Left renal cortex interstitium (tissue), 4 donors: ENCODE measurements at places on chromosomes 7 and 10. TPM values are rescaled to one million over a fixed set of nuclear protein-coding genes. Genes with fewer than 3 reads are reported as not detected.

ZP3 gene
- polyA plus RNA-seq, result 1.7 TPM

- DNase-seq, result no peak
Observed at GRCh38 chr10:132570771-132571649, 33.4 kb downstream of the INPP5A start.

WEE2 gene
- polyA plus RNA-seq, result 0.10 TPM

SFRP5 gene
- 0.08 TPM for polyA plus RNA-seq

DNA sequence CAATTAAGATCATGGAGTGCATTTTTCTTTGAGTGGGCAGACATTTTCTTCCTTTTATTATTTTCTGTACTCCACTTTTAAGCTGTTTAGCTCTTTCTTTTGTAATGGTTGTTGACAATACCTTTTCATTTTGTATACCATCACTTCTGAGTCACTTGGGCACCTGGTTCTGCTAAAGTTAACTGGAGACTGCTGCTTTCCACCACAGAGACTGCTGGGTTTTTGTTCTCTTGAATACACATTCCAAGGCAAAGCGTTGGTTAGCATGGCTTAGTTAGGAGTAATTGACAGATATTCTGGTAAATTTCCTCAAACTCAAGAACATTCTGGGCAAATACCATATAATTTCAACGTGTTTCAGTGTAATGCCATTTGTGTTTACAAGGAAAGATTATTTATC lies 541.9 kb upstream of the CELF2 start:
- no peak for DNase-seq

- no peak for DNase-seq
Observed at GRCh38 chr10:26799342-26799741, 61.4 kb downstream of the ABI1 start.

UCMA gene
- not detected for polyA plus RNA-seq

GRCh38 chr10:124496150-124496549 lies 34.5 kb downstream of the LHPP start:
- no peak for DNase-seq

DNA sequence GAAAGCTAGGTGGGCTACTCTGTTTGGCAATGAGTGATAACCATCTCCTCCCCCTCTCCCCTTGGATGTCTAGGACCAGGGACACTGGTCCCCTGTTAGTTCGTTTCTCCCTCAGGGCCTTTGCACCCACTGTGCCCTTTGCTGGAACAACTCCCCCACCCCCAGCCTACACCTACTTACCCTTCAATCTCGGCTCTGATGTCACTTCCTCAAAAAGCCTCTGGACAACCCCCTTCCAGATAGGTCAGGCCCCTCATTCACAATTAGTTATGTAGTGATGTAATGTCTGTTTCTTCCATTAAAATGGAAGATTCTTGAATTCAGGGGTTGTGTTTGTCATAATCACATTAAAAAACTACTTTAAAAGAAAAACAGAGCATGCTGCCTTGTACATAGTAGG lies 152.9 kb downstream of the SNX10 start:
- DNase-seq, result no peak
